ENCODE measurements at places on chromosomes 3 and 15.

- DNase-seq: no peak
Observed at GRCh38 chr15:69543681-69544364, 91.2 kb downstream of the RPLP1 start.

- no peak for DNase-seq
Observed at GRCh38 chr15:90701880-90702630, 15.1 kb upstream of the BLM start.

- no peak for DNase-seq
Observed at GRCh38 chr15:90106522-90107117, 4.4 kb upstream of the IDH2 start.

DNA sequence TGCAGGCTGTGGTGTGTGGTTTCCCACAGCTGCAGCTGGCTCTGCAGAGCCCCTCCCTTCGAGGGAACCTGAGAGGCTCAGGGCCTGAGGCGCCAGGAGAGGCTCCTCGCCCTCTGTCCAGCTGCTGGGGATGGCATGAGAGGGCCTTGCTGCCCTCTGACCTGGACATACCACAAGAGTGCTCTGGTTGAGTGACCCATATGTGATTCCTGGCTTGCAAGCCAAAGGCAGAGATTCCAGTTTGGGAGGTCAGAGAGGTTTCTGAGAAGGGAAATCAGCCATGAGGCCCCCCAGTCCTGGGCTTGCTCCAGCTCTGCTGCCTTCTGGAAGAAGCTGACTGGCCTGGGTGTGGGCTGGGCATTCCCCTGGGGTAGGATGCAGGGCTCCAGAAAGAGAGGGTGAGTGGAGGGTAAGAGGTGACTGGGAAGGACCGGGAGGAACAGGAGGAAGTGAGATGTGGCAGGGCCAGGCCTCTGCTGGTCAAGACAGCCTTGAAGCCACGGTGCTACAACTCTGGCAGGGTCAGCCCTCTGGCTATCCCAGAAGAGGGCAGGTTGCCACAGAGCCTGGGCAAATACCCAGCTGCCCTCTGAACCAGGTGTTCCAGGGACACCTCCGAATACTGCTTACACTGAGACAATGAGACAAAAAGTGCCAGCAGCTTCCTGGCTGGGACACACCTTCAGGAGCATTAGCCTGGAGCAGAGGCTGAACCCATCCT is 16.0 kb upstream of the SRP14 start:
- no peak for DNase-seq
